ENCODE measurements at places on chromosomes 6 and 20. TPM values are rescaled to one million over a fixed set of nuclear protein-coding genes. Genes with fewer than 3 reads are reported as not detected.

VSX1 gene
- not detected for total RNA-seq

GABBR1 gene
- 58.0 TPM for total RNA-seq

FOXP4 gene
- total RNA-seq: 15.5 TPM

- no peaks in the 10 kb centered on the region for H3K27me3 ChIP-seq
- H3K27ac ChIP-seq: no peak overlapping the region
- H3K4me1 ChIP-seq: peaks cover 4% of the 10 kb centered on the region
- DNase-seq: no peak
- H3K36me3 ChIP-seq: no peaks in the 10 kb centered on the region
- no peak overlapping the region for H3K4me3 ChIP-seq
These were observed 13.2 kb downstream of the DNAJC5 start for GRCh38 chr20:63908008-63908682.

- H3K36me3 ChIP-seq: no peaks in the 10 kb centered on the region
- no peak overlapping the region for H3K27ac ChIP-seq
- no peak overlapping the region for H3K4me3 ChIP-seq
- H3K27me3 ChIP-seq: no peaks in the 10 kb centered on the region
- no peak for DNase-seq
These were observed 420.6 kb downstream of the COL12A1 start for GRCh38 chr6:74785236-74785635.

GRCh38 chr6:109420751-109421150, 19.7 kb downstream of the PPIL6 start:
- H3K36me3 ChIP-seq: no peaks in the 10 kb centered on the region
- no peak overlapping the region for H3K4me3 ChIP-seq
- H3K27me3 ChIP-seq: no peaks in the 10 kb centered on the region
- no peaks in the 10 kb centered on the region for H3K4me1 ChIP-seq
- no peak overlapping the region for H3K27ac ChIP-seq

DNA sequence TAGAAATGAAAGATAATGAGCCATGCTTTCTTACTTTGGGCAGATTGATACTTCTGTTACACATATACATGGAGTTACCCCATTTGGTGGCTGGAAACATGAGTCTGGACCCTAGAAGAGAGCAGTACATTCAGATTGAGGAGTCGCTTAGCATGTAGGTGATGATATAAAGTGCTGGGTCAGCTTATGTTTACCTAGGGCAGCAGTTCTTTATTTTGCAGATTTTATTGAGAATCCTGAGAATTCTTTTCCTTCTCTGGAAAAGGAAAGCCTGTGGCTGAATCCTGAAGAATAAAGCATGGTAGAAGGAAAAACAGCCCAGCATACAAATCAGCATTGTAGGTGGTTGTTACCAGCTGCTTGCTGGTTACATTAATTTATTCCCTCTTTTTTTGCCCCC, 91.2 kb downstream of the SMAP1 start:
- DNase-seq: no peak
- H3K4me3 ChIP-seq: no peak overlapping the region
- H3K4me1 ChIP-seq: no peaks in the 10 kb centered on the region

- no peak for DNase-seq
- H3K4me1 ChIP-seq: peaks cover 19% of the 10 kb centered on the region
- no peaks in the 10 kb centered on the region for H3K36me3 ChIP-seq
- no peaks in the 10 kb centered on the region for H3K27me3 ChIP-seq
- H3K4me3 ChIP-seq: no peak overlapping the region
- no peak overlapping the region for H3K27ac ChIP-seq
These were observed 37.4 kb downstream of the JAG1 start for GRCh38 chr20:10636326-10636818.

DNA sequence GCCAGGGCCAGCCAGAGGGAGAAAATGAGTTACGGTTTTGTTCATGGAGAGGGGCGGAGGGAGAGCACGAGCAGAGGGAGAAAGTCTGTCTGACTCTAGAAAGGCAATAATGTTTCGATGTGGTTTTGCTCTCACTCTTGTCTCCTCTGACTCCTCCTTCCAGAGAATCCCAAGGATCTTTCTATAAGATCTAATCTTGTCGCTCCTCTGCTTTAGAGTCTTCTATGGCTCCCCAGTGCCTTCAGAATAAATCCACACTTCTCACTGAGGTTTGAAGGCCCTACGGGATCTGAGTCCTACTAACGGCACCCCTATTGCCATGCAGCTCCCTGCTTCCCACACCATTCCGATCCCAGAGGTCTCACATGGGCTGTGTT, 66.8 kb downstream of the KCNB1 start:
- no peak overlapping the region for H3K27ac ChIP-seq
- H3K4me1 ChIP-seq: no peaks in the 10 kb centered on the region
- DNase-seq: no peak
- no peak overlapping the region for H3K4me3 ChIP-seq
- no peaks in the 10 kb centered on the region for H3K36me3 ChIP-seq
- H3K27me3 ChIP-seq: no peaks in the 10 kb centered on the region

DNA sequence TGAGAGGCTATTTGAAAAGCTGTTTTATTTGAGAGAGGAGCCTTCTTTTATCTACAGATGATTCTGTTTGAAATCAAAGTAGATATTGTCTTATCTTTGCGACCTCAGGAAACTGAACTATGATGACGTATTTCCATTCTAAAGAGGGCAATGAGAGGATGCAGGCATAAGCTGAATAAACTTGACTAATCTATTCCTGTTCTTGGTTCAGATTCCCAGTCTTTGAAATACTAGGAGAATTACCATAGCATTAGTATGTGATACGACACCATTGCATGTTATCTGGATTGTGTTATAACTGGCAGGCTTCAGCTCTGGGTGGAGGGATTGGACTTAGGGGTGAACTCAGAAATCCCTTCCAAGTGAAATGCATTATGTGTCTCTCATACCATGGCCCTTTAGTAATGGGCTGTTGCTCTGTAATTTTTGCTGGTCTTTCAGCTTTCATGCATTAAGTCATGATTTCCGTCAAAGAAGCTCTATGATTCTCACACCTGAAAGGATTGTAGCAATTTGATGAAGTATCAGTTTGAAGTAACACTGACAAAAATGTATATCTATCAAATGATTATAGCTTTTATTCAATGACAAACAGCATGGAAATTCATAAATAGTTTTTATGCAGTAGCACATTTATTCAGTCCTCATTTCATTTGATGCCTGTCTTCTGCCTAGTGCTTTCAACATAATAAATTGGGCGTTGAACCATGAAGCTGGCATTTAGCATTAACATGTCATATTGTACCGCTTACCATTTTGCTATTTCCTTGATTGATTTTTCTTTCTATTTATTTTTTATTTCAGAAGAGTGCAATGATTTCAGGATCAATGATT, 138.4 kb upstream of the SPACA1 start:
- no peaks in the 10 kb centered on the region for H3K4me1 ChIP-seq
- no peaks in the 10 kb centered on the region for H3K36me3 ChIP-seq
- no peak overlapping the region for H3K27ac ChIP-seq
- no peaks in the 10 kb centered on the region for H3K27me3 ChIP-seq

GRCh38 chr20:49633643-49634042, 65.7 kb upstream of the PTGIS start:
- peaks cover 36% of the 10 kb centered on the region for H3K4me1 ChIP-seq
- H3K4me3 ChIP-seq: no peak overlapping the region
- no peak for DNase-seq
- H3K27me3 ChIP-seq: no peaks in the 10 kb centered on the region
- no peaks in the 10 kb centered on the region for H3K36me3 ChIP-seq

GRCh38 chr6:165484178-165484889, 174.9 kb upstream of the C6orf118 start:
- no peak overlapping the region for H3K4me3 ChIP-seq
- no peak for DNase-seq
- H3K36me3 ChIP-seq: no peaks in the 10 kb centered on the region
- no peaks in the 10 kb centered on the region for H3K4me1 ChIP-seq
- no peak overlapping the region for H3K27ac ChIP-seq
- no peaks in the 10 kb centered on the region for H3K27me3 ChIP-seq

DNA sequence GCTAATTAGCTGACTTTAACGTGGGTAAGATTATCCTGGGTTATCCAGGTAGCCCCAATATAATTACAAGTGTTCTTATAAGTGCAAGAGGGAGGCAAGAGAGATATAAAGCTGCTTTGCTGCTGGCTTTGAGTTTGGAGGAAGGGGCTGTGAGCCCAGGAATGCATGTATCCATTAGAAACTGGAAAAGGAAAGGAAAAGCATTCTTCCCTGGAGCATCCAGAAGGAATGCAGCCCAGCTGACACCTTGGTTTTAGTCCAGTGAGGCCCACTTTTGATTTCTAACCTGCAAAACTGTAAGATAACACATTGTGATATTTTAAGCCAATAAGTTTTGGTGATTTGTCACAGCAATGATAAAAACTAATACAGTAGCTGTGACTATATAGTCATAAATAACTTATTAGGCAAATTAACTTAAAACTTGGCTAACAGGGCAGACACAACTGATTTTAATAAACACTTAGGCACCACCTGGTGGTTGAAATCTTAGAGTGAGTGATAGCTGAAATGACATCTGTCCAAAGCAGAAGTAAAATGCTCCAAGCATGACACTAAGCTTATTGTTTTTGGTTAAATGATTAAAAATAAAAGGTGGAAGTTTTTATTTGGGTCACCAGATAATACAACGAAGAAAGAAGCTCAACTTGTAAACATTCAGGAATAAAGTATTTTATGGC, 35.6 kb downstream of the ADGRF4 start:
- H3K4me3 ChIP-seq: no peak overlapping the region
- H3K27me3 ChIP-seq: no peaks in the 10 kb centered on the region
- no peak overlapping the region for H3K27ac ChIP-seq
- H3K4me1 ChIP-seq: no peaks in the 10 kb centered on the region
- H3K36me3 ChIP-seq: no peaks in the 10 kb centered on the region

GRCh38 chr6:163122365-163122764, 292.2 kb upstream of the QKI start:
- H3K27me3 ChIP-seq: no peaks in the 10 kb centered on the region
- no peaks in the 10 kb centered on the region for H3K36me3 ChIP-seq
- H3K4me3 ChIP-seq: no peak overlapping the region
- no peak for DNase-seq

GRCh38 chr20:59583428-59584277, 20.7 kb upstream of the PHACTR3 start:
- no peak overlapping the region for H3K4me3 ChIP-seq
- DNase-seq: peak; percentile 88
- H3K4me1 ChIP-seq: peaks cover 25% of the 10 kb centered on the region
- H3K36me3 ChIP-seq: no peaks in the 10 kb centered on the region
- H3K27me3 ChIP-seq: no peaks in the 10 kb centered on the region

DNA sequence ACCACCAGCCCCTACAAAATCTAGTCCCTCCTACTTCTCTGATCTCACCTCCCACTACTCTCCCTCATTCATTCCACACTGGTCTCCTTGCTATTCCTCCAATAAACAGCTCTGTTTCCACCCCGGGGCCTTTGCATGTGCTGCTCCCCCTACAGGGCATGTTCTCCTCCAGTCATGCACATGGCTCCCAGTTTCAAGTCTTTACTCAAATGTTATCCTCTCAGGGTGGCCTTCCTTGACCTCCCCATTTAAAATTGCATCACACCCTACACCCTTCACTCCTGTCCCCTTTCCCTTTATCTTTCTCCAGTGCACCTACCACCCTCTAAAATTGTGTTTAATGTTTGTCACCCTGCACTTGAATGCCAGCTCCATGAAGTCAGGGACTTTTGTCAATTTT, 174.5 kb downstream of the MRPL14 start:
- no peaks in the 10 kb centered on the region for H3K36me3 ChIP-seq
- no peak for DNase-seq
- H3K4me1 ChIP-seq: peaks cover 5% of the 10 kb centered on the region
- no peaks in the 10 kb centered on the region for H3K27me3 ChIP-seq

GRCh38 chr6:100084991-100085364, 91.0 kb upstream of the MCHR2 start:
- DNase-seq: no peak
- H3K4me1 ChIP-seq: no peaks in the 10 kb centered on the region
- no peak overlapping the region for H3K4me3 ChIP-seq
- no peaks in the 10 kb centered on the region for H3K27me3 ChIP-seq
- H3K27ac ChIP-seq: no peak overlapping the region

ASCC3 gene
- total RNA-seq: 26.5 TPM

GRCh38 chr6:110597761-110598160, 121.3 kb upstream of the SLC22A16 start:
- H3K36me3 ChIP-seq: no peaks in the 10 kb centered on the region
- no peak for DNase-seq
- H3K4me3 ChIP-seq: no peak overlapping the region
- H3K4me1 ChIP-seq: no peaks in the 10 kb centered on the region

DNA sequence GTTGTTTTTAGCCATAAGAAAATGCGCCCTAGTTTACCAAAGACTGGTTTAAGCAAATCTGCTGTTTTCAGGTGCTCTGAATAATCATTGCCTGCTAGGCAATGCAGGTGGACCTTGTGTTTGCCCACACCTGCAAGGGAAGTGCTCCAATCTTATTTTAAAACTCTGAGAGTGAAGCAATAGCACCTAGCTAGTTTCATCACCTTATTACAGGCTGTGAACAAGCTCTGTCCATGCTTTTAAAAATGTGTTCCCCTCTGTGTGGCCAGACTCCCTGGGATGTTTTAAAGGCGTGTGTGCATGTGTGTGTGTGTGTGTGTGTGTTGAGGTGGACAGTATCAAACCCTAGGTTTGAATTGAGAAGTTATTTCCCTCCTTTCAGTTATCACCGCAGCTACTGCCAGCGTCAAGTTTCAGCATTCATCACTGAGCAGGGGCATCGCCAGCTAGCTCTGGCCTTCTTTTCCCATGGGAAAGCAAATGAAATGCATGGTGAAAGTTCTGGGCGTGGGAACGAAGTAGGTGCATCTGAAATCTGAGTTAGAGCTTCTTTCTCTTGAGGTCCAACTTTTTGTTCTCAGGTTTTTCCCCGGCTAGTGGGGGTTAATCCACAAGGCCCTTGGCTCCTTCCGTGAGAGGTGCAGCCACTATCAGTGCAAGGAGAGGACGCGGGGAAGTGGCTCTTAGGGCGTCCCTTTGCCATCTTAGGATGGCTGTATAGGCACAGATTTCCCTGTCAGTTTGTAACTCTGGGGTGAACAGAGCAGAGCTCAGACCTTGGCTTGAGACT, 30.8 kb downstream of the DUSP22 start:
- no peak overlapping the region for H3K27ac ChIP-seq
- H3K4me1 ChIP-seq: peaks cover 2% of the 10 kb centered on the region
- no peaks in the 10 kb centered on the region for H3K27me3 ChIP-seq
- H3K4me3 ChIP-seq: no peak overlapping the region
- H3K36me3 ChIP-seq: no peaks in the 10 kb centered on the region
- no peak for DNase-seq

RFX6 gene
- not detected for total RNA-seq

DNA sequence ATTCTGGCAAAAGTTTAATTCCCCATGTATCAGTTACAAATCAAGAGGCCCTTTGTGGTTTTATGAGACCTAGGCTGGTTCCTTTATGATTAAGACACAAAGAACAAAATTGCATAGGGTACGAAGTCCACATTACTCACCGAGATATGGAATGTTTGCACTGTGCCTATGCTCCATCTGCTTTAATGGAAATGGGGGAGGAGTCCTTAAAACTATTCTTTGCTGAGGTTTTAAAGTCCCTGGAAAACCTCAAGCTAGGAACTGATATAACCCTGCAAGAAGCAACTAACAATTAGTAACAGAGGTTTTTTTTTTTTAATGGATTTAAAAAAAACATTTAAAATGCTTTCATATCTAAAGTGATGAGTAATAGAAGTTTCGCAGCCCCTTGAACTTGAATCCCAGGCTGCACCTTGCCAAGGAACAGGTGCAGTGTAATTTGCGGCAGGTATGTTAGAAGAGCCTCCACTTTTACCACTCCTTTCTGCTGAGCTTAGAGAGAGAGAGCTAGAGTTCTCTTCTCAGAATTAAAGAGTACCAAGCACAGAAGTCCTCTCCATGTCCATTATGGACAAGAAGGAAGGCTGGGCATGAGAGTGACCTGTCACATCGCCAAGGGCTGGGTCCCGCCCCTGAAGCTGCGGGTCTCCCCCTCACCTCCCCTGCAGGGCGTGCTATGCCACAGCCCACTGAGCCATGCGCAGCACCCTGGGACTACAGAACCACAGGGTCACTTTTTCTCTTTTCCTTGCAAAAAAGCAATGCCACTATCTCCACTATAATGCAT, 2.3 kb downstream of the SERPINB1 start:
- no peaks in the 10 kb centered on the region for H3K36me3 ChIP-seq
- no peak overlapping the region for H3K27ac ChIP-seq
- no peak for DNase-seq
- no peaks in the 10 kb centered on the region for H3K27me3 ChIP-seq
- peaks cover 7% of the 10 kb centered on the region for H3K4me1 ChIP-seq
